Esophagus muscularis mucosa (tissue), 4 donors: ENCODE measurements at places on chromosomes 16 and 17. TPM values are rescaled to one million over a fixed set of nuclear protein-coding genes. Genes with fewer than 3 reads are reported as not detected.

TNK1 gene
- 6.8 TPM for total RNA-seq

KRT40 gene
- not detected for total RNA-seq

GGA2 gene
- 25.0 TPM for total RNA-seq

COQ9 gene
- 115 TPM for total RNA-seq

KRT33B gene
- not detected for total RNA-seq

CCL4L2 gene
- total RNA-seq, result 0.80 TPM

GPATCH8 gene
- 21.0 TPM for total RNA-seq

CA5A gene
- total RNA-seq, result not detected

BCL6B gene
- 0.83 TPM for total RNA-seq

KATNIP gene
- 17.4 TPM for total RNA-seq
